ENCODE measurements at places on chromosomes 11 and 22. TPM values are rescaled to one million over a fixed set of nuclear protein-coding genes. Genes with fewer than 3 reads are reported as not detected.

The FADS1 gene
- 40.8 TPM for total RNA-seq

The KCTD14 gene
- total RNA-seq: 7.1 TPM

The VPS37C gene
- 11.5 TPM for total RNA-seq

The PIK3IP1 gene
- total RNA-seq: 3.0 TPM

The APLNR gene
- total RNA-seq: not detected

The SCGB1D2 gene
- not detected for total RNA-seq

The GP1BB gene
- not detected for total RNA-seq

The TBX10 gene
- total RNA-seq: not detected

- no peak for DNase-seq
These were observed 3.8 kb downstream of the PCNX3 start for GRCh38 chr11:65619281-65619928.

DNA sequence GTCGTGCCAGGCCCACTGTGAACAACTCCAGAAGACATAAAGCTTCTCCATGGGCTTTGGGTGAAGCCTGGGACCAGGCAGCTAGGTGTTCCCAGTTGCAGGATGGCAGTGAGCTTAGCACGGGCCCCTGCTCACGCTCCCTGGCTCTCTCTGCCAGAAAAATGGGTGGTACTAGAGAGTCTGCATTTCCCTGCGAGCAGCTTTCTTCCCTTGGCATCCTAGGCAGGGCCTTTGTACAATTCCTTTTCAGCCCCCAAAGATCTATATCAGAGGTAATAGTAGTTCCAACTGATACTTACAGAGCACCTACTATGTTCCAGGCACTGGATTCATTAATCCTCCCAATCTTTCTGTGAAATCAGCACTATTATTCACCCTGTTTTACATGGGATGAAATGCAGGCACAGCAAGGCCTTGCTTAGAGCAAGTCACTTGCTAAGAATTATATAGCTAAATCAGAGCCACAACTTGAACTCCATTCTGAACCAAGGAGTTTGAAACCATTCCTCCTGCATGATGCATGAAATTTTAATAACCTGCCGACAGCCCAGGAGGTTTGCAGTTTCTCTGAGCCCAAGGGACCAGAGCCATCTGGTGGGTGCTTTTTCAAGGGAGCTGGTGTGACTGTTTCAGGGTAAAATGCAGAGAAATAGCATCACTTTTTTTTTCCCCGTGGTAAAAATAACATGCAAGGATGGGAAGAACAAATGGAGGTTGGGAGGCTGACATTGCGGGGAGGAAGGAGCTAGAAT, 22.7 kb downstream of the NAV2 start:
- DNase-seq: no peak

DNA sequence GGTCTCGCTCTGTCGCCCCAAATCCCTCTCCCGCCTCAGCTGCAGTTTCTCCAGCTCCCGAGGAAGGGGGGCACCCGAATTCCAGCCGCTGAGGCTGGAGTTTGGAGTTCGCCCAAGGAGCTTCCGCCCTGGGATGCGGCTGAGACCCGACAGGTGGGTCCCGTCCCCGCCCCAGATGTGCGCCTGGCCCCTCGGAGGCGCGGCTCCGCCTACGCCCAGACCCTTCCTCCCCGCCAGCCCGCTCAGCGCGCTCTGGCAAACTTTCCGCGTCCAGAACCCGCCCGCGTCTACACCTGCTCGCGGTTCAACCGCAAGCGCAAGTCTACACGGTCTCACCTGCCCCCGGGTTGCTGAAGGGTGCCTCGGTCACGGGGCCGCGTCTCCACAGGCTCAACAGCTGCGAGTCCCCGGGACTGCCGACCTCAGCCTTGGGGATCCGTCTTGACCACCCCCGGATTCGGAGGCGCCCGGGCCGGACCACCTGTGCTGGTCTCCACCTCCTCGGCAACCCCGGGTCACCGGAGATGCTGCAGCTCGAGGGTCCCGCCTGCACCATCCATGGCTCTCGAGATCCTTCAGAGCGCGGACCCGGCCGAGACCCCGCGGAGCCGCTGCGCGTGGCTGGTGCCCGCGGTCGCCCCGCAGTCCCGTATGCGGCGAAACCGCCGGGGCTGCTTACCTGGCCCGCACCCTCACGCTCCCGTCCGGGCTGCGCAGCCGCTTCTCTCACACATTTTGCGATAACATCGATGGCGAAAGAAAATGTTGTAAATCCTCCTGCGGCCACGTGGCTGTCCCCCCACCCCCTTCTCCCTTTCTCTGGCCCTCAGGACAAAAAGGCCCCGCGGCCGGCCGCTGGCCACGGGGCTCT, 63.6 kb downstream of the NFAM1 start:
- no peak for DNase-seq

- no peak for DNase-seq
These were observed 10.0 kb downstream of the IL18BP start for GRCh38 chr11:72008728-72009127.

GRCh38 chr11:68657021-68657780, 27.1 kb upstream of the GAL start:
- no peak for DNase-seq

DNA sequence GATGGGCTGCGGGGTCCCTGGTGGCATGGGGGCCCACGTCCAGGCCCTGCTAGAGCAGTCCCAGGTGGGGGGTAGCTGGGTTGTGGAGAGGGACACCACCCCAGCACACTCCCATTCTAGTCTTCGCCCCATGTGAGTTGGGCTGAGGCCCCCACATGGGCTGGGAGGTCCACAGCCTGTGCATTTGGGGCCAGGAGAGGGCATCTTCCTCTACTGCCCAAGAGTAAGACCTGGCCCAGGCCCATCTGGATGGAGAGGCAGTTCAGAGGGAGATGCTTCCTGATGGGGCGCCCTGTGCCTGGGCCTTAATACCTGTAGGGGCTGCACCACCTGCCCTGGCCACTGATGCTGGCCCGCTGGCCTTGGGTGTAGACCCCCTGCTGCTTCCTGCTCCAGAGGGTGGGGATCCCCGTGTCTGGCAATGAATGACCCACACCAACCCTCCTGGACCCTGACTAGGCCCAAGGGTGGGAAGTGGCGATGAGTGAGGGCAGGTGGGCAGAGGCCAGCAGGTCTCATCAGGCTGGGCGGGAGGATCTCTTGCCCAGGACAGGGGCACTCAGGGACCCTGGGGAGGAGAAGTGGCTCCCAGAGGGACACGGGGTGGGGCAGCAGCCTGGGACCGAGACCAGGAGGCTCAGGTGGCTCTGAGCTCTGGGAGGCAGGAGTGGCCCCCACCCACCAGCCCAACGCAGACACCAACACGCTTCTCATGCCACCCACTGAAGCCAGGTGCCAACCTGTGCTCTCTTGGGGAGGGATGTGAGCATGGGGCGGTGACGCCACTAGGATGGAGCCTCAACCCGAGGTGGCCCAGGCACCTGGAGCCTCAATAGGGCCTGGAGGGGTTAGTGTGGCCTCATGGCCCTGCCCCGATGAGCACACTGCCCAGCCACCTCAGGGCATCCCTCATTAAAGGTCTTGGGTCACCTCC, 17.4 kb upstream of the GNB1L start:
- DNase-seq: no peak

GRCh38 chr11:66124564-66124963, 54.5 kb downstream of the PACS1 start:
- DNase-seq: peak; percentile 60

- peak; percentile 4 for DNase-seq
These were observed 26.1 kb downstream of the CSTF3 start for GRCh38 chr11:33135216-33135615.

DNA sequence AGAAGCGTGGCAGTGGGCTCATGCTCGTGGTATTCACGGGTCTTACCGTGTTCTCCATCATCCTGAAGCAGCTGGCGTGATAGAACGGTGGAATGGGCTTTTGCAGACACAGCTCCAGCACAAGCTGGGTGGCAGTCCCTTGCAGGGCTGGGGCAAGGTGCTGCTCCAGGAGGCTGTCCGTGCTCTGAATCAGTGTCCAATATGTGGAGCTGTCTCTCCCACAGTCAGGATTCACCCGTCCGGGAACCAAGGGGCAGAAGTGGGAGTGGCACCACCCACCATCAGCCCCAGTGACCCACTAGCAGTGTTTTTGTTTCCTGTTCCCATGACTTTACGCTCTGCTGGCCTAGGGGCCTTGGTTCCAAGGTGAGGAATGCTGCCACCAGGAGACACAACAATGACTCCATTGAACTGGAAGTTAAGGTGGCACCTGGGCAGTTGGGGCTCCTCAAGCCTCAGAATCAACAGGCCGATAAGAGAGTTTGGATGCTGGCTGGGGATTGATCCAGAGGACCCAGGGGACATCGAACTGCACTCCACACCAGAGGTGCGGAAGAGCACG, 16.9 kb upstream of the CD81 start:
- DNase-seq: no peak

GRCh38 chr11:70311616-70312015, 41.1 kb downstream of the PPFIA1 start:
- no peak for DNase-seq

DNA sequence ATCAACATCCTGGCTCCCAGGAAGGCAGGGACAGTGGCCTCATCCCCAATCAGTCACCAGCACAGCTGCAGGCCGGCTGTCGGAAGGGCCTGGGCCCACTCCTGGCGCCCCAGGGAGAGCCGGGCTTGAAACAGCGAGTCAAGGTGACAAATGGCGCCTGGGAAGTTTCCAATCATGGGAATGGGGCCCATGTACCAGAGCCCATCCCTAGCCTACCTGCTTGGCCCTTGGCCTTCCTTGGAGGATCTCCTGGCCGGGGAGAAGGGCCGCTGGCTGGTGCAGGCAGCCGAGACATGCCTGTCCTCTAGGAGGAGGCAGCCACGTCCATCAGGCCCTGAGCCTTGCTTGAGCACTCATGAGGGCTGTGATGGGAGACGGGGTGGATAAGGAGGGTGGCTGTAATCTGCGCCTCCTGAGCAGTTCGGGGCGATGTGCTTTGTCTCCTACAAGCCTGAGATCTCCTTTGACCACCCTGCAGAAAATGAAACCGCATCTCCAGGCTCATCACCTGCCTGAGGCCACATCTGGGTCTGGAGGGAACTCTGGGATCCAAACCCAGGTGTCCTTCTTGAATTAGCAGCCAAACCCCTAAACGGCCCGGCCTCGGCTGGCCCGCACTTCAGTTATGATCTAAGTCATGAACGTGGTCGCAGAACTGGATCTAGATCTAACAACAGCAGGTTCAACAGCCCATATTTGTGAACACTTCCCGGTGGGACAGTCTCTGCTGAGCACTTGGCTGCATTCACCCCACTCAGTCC, 862.0 kb downstream of the TBC1D22A start:
- DNase-seq: no peak

DNA sequence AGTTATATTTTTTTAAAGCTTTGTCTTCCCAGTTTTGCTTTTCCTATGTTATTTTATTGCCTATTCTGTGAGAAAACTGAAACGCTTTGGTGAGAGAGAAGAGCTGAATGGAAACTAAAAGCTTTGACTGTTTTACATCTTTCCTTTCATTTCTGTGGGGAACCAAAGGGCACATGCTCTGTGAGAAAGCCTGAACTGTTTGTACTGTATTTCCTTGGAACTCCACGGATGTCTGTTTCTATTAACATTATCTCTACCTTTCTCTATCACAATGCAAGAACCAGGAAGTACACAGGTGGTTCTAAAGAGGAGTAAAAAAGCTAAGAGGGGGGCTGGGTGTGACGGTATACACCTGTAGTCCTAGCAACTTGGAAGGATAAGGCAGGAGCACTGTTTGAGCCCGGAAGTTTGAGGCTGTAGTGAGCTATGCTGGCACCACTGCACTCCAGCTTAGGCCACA, 43.8 kb downstream of the CELF1 start:
- no peak for DNase-seq

- DNase-seq: peak; percentile 94
These were observed 8.8 kb downstream of the BCL9L start for GRCh38 chr11:118916842-118917388.

DNA sequence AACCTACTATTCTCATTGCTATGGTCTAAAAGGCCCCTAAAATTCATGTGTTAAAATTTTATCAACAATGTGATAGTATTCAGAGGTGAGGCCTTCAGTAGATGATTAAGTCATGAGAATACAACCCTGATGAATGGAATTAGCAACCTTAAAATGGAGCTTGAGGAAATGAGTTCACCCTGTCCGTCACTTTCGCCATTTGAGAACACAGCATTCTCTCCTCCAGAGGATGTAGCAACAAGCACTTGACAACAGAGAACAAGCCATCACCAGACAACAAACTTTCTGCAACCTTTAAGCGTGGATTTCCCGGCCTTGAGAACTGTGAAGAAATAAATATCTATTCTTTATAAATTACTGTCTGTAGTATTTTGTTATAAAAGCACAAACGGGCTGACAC, 197.0 kb downstream of the SBF2 start:
- no peak for DNase-seq

DNA sequence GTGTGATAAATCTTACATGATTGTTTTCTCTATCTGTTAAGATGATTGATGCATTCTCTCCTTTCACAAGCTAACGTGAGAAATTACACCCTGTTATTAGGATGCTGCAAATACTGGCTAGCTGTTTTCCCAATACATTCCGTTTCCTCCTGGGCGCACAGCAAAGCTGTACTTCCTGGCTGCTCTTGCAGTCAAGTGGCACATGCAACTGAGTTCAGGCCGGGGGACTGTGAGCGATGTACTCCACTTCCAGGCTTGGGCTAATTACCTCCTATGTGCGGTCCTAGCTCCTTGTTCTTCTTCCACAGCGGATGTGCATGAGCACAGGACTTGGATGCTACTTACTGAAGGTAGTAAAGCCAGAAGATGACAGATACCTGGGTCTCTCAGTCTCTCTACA, 234.9 kb upstream of the SESN3 start:
- no peak for DNase-seq

DNA sequence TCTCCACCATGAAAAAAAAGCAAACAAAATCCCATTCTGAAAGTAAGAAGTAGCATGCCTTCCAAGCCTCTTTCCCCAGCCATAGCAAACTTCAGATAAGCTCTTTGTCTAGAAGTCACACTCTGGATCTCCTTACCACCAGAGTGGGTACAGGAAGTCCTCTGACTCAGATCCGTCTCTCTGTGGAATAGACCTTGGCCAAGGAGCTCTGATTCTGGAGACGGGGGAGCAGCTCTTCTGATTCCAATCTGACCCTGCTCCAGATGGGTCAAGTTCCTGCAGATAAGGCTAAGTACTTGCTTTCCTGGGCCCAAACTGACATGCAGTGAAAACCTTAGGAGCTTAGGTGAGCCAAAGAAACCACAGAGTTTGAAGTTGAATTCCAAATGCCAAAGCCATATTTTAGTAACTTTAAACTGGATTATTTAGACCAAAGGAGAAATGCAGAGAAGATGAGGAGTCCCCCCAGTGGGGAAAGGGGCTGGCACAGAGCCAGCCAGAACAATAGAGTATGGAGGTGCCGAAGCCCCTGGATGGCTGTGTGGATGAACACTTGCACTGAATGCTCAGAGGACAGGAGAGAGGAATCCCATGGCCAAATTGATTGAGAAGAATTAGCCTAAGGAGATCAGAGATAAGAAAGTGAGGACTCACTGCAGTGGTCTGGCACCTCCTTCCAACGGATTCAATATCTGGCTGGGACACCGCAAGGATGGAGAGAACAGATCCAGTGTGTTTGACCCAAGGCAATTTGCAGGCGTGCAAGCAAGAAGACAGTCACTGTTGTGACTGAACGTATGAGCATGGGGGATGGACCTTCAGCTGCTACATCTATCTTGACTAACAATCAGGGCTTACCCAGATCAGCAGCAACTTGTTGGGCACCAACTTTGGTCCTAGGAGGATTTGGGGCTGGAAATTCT, 54.9 kb downstream of the ENDOD1 start:
- peak; percentile 58 for DNase-seq

- DNase-seq: no peak
These were observed 1.4 kb downstream of the AIFM3 start for GRCh38 chr22:20968281-20968977.

All from RPMI7951 (cell line).